ENCODE measurements at places on chromosomes 6 and 20.

- no peak for DNase-seq
Observed at GRCh38 chr20:38755324-38755910, 7.2 kb downstream of the ACTR5 start.

- no peak for DNase-seq
Observed at GRCh38 chr6:22147921-22148776, 148.7 kb downstream of the PRL start.

DNA sequence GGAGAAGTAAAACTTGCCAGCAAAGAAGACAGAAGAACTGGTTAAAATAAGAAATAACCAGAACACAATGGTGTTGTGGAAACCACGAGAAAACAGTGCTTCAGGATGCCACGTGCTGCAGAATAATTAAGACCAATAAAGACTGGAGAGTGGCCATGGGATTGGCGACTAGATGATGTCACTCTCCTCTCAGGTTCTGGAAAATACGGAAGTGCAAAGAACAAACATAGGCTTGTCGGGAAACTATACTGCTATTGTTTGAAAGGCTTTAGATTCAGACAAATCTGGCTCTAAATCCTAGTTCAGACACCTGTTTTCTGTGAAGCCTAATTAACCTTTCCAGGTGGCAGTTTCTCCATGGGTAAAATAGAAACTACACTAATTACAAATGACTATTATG, 138.4 kb upstream of the STXBP5 start:
- no peak for DNase-seq

DNA sequence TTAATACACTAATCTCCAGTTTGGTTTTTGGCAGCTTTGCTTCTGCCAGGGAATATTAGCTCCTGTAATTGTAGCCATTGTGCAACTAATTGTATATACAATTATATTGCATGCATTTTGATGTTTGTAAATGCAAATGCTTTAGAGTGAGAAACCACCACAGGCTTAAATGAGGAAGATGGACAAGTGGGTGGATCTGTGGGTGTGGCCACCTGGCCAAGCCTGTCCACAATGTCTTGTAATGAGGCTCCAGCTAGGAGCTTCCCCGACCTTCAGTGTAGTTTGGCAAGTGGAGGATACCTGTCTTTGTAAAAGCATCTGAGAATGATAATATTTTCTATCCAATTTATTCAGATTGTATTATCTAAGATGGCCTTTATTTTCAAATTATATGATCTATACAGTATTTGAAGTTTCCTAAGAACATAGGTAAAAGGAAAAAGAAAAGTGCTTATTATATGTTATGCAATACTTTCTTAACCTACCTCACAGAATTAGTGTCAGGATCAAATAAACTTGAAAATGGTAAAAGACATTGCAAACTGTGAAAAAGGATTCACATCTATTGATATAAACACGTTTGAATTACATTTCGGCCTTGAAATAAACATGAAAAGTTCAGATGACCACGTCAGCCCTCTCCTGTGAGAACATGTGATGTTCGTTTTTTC, 49.3 kb upstream of the ARID1B start:
- DNase-seq: no peak

DNA sequence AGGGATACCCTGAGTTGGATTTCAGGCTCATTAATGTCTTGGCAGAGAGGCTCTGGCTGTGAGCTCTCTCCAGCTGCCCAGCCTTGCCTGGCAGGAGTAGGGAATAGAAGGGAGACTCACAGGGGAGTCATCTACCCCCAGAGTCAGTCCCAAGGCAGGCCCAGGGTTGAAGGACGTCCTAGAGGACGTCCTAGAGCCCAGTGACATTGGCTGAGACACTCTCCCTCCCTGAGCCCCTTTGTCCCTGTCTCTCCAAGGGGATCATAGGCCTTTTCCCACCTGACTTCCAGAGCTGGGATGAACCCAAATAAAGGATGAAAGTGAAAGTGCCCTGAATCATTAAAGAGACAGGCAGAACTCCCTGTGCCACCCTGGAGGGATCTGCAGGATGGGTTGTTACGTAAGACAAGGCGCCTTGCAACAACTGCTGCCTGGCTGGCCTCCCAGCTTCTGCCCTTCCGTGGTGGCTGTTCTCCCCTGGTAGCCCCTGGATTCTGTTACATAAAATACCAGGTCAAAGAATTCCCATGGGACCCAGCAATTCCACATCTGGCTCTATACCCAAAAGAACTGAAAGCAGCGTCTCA, 53.6 kb upstream of the SIRPA start:
- no peak for DNase-seq

Measured in activated gamma-delta T cell treated with anti-CD3 and anti-CD28 coated beads, Interleukin-2, amount 50 U/mL, for 16 hours (primary cell).